ENCODE measurements at places on chromosomes 12 and 14. TPM values are rescaled to one million over a fixed set of nuclear protein-coding genes. Genes with fewer than 3 reads are reported as not detected.
A peak's percentile ranks its signal among the peaks of the same experiment; 100 is the strongest.

GRCh38 chr14:69701291-69701690 lies 65.7 kb upstream of the SRSF5 start:
- no peak for DNase-seq

MAP1LC3B2 gene
- total RNA-seq, result not detected

DNA sequence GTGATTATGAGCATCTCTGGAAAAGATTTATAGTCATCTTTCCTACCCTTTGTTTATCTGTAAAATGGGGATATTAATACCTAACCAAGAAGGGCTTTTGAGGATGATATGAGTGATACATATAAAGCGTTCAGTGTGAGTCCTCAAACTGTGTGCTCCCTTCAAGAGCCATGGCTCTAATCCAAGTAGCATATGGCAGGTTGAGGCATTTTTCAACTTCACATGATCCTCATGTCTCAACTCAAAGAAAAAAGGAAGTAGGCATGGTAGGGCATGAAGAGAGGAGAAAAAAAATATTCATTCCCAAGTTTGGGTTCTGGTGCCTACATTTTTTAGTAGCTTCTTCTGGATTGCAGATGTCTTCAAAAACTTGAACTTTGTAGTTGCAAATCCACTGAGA lies 286.3 kb upstream of the ATP2B1 start:
- DNase-seq, result no peak

DNA sequence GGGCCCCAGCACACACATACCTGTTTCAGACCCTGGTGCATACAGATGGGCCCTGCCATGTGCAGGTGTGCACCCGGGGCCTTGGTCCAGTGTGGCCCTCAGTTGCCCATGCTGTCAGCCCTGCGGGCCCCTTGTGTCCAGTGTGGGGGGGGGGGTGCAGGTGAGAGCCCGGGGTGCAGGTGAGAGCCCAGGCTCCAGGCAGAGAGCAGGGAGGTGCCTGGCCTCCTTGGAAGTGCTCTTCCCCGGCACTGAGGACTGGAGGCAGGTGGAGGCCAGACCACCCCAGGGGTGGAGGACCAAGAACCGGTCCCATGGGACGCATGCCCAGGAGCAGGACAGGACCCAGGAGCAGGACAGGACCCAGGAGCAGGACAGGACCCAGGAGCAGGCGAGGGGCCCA lies 40.9 kb downstream of the FBRSL1 start:
- DNase-seq, result no peak

DNA sequence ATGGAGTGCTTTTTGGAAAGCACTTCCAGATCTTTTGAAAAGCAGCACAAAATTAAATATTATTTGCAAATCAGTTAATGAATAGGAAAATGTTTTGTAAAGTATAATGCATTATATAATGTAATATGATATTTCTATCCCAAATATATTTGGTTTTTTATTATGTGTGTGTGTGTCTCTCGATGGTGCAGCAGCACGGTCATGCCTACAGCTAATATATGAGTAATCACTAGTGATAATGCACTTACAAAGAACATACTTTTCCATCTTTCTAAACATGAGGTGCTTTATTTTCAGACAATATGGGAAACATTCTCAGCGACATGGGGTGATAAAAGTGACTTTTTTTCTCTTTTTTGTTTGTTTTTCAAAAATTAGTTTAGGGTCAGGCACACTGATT lies 1.3 kb upstream of the EEA1 start:
- no peak for DNase-seq

DNA sequence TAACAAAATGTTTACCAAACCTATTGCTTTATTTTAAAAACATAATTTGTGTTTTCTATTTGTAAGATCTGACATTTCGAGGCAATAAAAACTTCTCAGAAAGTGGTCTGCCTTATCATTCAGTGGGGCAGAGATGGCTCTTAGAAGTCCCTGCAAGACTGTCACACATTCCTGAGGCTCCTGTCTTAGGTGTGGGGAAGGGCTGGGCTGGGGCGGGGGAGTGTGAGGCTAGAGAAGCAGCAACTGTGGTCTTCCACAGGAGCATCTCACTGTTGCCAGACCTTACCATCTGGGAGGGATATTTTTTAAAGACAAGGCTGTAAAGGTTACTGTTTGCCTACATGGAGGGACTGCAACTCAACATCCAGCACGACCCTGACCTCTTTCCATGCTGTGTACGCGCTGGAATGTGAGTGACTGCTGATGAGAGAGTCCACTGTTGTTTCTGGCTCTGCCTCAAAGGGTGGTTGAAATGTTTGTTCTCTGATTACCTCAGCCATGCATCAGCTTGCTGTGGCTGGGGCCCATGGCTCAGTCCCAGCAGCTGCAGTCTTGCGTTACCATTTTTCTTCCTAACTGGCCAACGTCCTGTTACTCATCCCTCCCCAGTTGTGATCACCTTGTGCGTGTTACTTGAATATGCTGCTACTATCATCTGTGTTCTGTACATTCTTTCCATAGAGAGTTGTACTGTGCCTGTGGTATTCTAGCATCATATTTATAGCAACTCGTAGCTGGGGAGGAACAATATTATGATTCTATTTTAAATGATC lies 12.4 kb downstream of the ERG28 start:
- peak; percentile 87 for DNase-seq

Measured in right lobe of liver (tissue), 6 donors.